CD4-positive, alpha-beta T cell treated with Interleukin-10 for 1 hour (primary cell): ENCODE measurements at places on chromosomes 3 and 15.

DNA sequence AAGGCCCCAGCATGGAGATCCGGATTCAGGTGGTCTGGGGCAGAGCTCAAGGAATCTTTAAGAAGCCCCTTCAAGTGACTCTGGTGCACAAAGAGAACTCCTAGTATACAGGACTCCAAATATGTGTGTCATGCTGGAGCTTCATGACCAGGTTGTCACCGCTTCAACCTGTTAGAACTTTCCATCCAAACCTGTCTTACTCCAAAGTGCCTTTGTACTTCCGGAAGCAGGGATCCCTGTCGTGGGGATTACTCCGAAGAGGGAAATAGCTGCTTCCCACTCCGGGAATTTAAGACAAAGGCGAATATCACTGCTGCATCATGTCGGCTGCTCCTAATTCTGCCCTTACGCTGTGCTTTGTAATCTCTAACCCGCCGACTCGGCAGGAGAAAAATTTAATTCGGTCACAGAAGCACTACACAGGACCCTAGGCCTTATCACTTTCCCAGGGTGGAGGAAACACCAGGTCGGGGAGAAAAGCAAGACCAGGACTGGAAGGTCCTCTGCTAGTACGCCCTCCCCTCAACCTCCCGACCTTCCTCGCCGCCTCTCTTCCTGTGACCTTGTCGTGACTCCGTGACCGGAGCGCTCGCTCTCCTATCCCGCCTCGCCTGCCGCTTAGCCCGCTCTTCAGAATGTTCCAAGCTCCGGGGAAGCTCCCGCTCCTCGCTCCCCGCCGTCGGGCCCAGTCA lies 730 bp downstream of the HIGD1A start:
- DNase-seq, result peak; percentile 39

DNA sequence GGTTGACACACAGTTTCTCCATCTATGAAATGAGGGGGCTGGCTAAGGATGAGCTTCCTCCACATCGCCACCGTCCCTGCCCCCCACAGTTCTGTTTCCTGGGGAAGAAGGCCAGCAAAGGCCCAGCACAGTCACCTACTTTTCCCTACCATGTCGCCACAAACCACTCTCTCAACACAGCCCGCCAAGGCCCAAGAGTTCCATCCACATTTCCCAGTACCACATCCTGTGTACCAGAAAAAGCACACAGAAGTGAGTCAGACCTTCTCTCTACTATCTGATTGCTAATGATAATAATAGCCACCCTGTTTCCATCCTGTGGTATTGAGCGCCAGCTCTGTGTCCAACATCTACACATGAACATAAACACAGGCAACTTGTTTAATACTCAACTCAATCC lies 30.3 kb upstream of the C15orf39 start:
- no peak for DNase-seq

DNA sequence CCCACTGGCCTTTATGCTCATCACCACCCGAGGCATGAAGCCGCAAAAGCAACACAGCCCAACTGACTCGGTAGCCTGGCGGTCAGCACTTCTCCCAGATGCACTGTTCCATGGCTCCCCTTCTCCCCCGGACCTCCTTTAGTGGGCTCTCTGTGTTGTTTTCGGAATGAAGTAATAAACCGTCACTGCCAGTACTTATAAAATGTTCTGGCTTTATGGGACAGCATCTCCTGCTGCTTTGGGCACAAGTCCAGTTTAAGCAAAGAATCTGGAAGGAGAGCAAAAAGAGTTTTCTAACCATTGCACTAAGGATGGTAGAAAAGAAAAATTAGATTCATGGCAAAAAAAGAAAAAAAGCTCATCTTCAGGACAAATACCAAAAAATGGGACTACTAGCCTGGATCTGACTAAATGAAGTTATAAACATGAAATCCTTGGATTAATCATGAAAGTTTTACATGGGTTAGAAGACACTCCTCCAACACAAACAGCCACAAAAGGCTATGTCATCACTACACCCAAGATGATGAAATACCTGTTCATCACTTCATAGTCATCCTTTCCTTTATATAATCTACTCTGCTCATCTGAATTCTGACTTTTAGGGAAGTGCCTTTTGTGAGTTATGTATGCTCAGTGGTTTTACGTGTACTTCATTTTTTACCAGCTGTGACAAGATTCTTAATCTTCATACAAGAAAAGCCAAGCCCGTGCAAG lies 89.5 kb upstream of the UBE2E2 start:
- no peak for DNase-seq

DNA sequence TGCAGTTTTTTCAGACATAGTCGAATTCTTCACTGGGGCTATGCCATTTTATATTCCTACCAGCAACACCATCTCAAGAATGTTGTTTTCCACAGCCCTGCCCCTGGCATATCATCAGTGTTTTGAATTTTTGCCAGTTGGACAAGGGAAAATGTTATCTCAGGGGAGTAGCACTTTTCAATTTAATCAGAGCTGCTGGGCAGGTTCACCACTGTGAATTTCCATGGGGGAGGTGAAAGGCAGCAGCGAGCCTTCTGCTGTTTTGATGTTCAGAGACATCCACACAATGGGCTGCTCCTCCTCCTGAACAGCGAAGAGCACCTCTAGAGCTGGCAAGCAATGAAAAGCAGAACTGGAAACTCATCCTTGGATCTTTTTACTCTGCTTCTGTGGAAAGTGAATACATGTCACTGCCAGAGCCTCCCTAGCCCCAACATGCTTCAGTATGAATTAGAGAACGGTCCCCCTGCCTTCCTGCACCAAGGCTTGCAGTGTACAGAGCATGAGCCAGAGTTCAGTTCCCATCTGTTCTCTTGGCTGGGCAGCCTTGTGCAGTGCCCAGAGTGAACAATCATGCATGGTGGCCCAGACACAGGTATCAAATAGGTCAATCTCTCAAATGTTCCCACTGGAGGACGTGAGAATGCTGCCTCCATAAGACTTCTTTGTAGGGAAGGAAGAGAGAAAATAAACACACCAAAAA lies 56.1 kb upstream of the RAD18 start:
- no peak for DNase-seq

DNA sequence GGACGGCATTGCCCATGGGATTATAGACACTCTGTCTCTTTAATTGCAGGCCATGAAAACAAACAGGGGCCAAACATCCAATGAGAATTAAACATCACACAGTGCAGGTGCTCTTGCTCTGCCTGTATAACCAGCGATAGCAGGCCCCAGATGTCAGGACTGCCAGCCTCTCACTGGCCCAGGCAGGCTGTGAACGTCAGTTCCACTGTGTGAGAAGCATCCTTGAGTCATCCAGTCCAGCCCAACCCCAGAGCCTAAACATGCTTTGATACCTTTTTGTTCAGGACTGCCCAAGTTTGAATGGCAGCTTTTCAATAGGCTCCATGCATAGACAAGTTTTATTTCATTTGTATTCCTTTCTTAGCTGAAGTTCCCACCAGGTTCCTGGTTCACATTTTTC lies 189.8 kb downstream of the SLCO3A1 start:
- no peak for DNase-seq

DNA sequence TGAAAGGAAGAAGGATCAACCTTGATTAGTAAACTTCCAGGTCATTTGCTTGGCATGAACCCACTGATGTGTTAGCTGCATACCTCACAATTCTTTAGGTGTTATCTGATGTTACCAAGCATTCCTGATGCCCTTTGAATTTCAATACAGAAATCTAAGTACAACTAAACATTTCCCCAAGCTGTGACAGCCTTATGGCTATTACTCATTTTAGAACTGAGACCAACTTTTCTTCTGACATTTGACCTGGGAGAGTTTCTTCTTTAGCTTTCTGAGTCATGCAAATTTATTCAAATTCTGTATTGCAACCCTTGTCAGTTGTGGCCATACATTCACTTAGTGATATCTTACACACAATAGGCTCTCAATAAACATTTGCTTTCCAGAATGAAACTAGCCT lies 124.3 kb downstream of the TIGIT start:
- DNase-seq, result no peak

- no peak for DNase-seq
Observed at GRCh38 chr3:53139906-53140846, 9.9 kb upstream of the RFT1 start.

DNA sequence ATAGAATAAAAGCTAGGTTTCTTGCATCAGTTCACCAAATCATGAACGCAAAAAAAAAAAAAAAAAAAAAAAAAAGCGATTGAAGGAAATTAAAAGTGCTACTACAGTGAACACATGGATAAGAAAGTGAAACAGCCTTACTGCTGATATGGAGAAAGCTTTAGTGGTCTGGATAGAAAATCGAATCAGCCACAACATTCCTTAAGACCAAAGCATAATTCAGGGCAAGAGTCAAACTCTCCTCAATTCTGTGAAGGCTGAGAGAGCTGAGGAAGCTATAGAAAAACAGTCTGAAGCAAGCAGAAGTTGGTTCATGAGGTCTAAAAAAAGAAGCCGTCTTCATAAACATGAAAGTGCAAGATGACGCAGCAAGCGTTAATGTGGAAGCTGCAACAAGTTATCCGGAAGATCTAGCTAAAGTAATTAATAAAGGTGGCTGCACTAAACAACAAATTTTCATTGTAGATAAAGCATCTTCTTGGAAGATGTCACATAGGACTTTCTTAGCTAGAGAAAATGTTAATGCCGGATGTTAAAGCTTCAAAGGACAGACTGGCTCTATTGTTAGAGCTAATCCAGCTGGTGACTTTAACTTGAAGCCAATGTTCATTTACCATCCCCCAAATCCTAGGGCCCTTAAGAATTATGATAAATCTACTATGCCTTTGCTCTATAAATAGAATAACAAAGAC lies 19.2 kb downstream of the P3H2 start:
- no peak for DNase-seq
